AG09319 (cell line): ENCODE measurements at places on chromosomes 4 and X.

DNA sequence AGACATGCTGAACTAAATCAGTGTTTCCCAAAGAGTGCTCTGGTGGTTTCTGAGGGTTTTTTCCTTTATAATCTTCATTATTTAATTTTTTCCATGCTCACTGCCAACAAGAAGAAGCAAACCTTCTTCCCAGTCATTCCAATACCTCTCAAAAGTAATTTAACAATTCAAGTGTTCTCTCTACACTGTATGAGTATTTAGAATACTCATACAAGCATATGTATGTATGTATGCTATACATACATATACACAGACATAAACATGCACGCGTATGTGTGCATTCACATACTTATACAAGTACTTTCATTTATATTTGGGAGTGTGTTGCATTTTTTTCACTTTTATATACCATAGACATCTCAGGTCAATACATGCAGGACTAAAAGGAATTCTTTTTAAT lies 54.3 kb upstream of the TXK start:
- DNase-seq: no peak

- no peak for DNase-seq
These were observed 46.2 kb downstream of the GUCY1B1 start for GRCh38 chr4:155805016-155805415.

- DNase-seq: no peak
These were observed 77.0 kb upstream of the C4orf50 start for GRCh38 chr4:6095023-6095752.

DNA sequence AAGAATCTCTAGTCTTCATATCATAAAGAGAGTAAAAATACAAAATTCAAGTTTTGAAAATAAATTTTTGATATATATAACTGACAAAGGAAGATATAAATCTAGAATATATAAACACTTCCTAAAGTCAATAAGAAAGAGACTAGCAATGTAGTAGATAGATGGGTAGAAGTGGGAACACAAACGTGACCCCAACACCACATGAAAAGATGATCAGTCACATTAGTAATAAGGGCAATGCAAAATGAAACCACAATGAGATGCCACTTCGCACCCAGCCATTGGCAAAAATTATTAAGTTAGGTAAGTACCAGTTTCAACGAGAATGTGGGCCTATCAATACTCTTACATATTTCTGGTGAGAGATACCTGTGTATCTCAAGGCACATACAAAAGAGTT lies 106.5 kb downstream of the EGF start:
- DNase-seq: no peak

- DNase-seq: no peak
These were observed 104.6 kb downstream of the PHEX start for GRCh38 chrX:22136711-22137110.

GRCh38 chr4:153204247-153204671 lies at the start of gene TRIM2:
TSS of gene TRIM2 (plus strand) at chr4:153204443. CDS start at chr4:153204531, 88 bp downstream.
- DNase-seq: no peak

DNA sequence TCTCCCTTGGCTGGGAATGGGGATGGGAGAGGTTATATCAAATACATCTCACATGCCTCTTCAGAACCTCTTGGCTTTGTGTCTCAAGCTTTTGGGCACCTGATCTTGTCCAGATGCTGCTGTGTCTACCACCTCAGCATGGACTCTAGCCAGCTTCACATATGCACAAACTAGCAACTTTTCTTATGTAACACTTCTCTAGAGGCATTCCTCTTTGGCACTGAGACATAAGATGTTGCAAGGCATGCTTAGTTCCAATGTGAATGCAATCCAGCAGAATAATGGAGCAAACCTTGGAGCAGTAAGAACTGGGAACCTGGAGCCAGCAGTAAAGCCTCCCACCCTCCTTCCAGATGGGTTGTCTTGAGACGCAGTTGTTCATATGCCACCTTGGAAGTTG lies 113.4 kb upstream of the TMEM47 start:
- peak; percentile 10 for DNase-seq

DNA sequence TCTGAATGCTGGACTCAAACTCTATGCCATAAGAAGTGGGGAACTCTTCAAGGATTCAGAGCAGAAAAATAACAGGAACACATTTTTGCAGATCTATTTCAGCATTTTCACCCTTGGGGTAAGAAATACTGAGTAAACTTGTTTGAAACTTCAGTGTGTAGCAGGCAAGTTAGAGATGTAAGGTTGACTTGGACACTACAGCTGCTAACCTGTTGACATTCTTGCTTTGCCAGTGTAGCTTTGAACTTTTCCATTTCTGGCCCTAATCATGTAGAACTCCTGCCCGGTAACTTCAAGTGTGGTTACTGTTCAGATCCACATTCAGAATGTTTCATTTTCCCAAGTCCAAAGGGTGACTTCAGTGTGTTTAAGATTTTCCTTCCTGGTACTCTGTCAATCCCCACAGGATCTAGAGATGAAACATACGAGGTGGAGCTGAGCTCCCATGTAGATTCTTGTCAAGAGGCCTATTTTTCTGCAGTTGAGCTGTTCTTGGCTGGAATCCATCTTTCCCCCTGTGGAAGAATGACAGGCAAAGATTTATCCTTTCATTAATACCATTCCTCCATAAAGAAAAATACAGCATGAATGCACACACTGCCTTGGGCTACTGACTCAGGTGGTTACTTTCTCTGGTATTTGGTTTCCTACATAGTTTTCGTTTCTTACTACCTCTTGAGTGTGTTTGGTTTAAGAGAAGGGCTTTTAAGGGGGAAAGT lies 34.1 kb downstream of the FHDC1 start:
- no peak for DNase-seq

GRCh38 chrX:134600714-134601113 lies 57.6 kb downstream of the PLAC1 start:
- DNase-seq: no peak

DNA sequence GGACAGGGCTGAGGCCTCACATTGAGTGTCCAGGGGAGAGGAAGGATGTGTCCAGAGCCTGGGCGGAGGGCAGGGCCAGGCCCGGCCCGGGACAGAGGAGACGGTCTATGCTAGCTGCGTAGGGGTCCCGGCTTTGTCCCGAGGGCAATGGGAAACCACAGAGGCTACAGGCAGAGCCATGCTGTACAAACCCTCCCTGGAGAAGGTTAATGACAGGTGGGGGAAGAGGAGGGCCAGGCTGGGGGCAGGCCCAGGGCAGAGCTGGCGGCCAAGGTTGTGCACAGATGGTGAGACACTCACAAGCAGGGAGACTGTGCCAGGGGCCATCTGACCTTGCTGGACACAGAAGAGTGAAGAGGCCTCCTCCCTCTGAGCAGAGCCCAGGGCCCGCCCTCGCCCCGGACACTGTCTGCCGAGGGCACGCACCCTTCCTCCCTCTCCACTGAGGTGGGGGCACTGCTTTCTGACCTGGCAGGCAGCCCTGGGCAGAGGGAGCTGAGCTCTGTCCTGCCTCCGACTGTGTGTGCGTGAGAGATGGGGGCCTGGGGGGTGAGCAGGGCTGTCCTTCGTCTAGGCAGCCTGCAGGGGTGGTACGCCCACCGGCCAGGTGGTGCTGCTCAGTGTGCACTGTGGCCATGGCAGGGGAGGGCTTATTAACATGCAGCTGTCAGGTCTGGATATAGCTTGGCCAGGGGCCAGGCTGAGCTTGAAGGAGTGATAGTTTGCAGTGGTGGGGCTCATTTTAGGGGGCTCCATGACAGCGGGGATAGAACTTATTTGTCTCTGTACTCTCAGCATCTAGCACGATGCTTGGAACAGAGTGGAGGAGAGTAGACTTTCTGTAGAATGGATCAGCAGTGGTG lies 75.7 kb upstream of the LRPAP1 start:
- no peak for DNase-seq

DNA sequence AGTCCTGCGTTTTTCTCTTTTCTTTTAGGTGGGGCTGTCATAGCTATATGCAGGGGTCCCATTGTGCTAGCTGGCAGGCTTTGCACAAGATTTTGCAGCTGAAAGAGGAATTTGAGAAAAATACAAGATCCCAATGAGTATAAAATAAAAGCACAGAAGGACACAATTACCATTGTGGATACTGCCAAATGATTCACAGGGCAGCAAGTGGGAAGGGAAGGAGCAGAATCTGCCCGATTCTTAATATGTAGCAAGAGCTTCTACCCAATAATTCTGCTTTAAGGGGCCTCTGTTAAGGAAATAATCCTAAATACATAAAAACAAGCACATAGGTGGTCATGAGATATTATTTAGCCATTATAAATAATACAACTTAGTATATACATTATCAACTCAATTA lies 25.9 kb upstream of the ING2 start:
- DNase-seq: no peak

GRCh38 chrX:53481816-53482465 lies 47.8 kb upstream of the HSD17B10 start:
- peak; percentile 28 for DNase-seq

DNA sequence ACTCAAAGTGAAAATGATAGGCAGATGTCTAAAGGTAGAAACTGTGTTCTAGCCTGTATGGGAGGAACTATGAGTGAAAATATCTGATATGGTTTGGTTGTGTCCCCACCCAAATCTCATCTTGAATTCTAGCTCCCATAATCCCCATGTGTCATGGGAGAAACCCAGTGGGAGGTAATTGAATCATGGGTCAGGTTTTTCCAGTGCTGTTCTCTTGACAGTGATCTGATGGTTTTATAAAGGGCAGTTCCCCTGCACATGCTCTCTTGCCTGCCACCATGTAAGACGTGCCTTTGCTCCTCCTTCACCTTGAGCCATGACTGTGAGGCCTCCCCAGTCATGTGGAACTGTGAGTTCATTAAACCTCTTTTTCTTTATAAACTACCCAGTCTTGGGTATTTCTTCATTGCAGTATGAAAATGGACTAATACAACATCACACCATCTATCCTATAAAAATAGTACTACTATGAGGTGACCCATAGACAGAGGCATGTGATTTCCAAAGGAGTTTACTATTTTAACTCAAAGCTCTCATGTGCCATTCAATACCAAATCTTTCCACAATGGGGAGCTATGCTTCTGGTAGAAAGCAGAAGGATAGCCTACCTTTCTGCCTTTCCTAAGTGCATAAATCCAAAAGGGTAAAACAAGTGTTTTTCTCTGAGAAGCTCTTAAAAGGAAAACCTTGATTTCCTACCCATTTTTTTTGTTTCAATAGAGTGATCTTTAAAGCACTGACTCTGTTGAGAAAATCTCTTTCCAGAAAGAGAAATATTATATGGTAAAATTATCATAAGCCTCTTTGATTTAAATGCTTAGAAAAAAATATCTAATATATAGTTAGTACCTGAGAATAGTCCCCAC lies 38.8 kb downstream of the SEC31A start:
- no peak for DNase-seq

DNA sequence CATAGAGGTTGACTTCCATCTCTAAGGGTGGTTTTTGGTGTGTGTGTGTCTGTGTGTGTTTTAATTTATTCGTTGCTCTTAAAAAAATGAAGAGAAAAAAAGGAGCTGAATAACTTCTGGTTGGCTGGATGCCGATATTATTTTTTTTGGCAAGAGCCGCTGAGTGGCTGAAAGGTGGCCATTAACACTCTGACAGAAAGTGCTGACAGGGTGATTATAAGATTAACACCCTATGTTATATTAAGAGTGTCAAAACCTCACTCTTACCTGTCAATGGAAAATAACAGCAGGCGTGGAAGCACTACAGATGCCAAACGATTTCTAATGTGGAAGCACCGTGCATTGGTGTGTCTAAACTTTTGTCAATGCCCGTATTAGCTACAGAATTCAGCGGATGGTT lies 622.5 kb downstream of the ANKRD50 start:
- no peak for DNase-seq

- no peak for DNase-seq
These were observed 22.8 kb downstream of the IL1RAPL1 start for GRCh38 chrX:28609917-28610613.

DNA sequence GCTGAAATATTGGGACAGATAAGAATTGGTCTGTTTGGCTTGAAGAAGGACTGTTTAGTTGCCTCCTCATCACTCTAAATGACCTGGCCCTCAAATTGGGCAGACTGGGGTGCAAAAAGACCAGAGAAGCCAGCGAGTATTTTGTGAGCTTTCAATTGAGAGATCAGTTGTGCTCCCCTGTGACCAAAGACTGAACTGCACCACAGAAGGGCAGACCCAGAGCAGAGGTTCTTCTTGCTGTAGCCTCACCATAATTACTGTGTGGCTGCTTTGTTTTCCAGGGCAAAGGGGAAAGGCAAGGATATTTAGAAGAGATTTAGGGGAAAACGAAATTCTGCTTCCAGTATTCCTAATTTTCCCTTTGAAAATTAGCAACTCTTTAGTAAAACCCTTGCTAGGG lies 104.0 kb upstream of the MBNL3 start:
- no peak for DNase-seq

- DNase-seq: no peak
These were observed 123.3 kb downstream of the RNF150 start for GRCh38 chr4:141009931-141010330.

DNA sequence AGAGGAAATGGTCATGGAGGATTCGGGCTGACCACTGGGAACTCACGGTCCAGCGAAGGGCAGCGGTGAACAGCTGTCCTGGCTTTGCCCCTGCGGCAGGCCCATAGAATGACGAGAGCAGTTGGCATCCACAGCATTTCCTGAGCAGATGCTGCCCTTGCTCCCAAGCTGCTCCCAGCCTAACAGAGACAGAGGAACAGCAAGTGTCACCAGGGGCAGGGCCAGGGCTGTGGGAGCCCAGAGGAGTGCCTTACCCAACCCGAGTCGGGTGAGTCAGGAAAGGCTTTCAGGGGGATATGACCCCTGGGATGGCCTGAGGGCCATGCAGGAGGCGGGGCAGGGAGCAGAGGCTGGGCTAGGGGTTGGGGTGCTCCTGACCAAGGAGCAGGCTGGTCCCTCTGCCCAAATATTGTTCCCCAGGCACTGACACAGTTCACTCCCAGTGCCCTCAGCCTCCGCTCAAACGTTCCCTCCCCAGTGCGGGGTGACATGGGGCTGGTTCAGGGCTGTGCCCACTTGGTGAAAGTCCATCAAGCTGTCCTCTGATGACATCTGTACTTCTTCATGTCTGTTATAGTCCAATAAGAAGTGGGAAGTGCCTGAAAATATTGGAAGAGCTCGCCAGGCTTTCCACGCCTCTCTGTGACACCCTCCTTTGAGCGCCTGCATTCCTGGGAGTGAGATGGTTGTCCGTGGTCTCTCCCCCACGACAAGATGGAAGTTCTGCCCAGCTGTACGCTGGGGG lies 64.7 kb upstream of the GPR78 start:
- DNase-seq: no peak

- DNase-seq: peak; percentile 82
These were observed 155.8 kb downstream of the PPP3CA start for GRCh38 chr4:101191302-101192098.

DNA sequence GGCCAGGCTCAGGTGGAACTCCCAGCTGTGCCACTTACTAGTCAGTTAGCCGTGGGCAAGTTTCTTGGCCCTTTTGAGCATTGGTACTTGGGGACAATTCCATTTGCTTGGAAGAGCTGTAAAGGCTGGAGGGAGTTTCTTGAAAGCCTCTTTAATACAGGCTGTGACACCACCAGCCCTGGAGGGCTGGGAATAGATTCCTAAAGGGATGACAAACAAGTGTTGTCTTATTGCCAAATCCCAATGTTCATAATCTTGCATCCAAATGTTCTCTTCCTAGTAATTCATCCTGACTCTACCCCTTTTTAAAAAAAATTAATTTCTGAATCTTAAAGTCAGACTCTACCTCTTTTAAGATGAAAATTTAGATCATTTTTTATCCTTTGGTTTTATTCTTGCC lies 14.6 kb upstream of the MED28 start:
- DNase-seq: no peak

- DNase-seq: no peak
These were observed 275.8 kb upstream of the CPEB2 start for GRCh38 chr4:14726441-14726840.

GRCh38 chr4:88320780-88321373 lies 36.5 kb upstream of the PPM1K start:
- no peak for DNase-seq

GRCh38 chrX:16797358-16797757 lies 11.1 kb downstream of the TXLNG start:
- DNase-seq: no peak

GRCh38 chr4:77158487-77158861 lies 1.5 kb downstream of the CCNG2 start:
- no peak for DNase-seq
